ENCODE measurements at places on chromosomes 2 and 18. TPM values are rescaled to one million over a fixed set of nuclear protein-coding genes. Genes with fewer than 3 reads are reported as not detected.

DNA sequence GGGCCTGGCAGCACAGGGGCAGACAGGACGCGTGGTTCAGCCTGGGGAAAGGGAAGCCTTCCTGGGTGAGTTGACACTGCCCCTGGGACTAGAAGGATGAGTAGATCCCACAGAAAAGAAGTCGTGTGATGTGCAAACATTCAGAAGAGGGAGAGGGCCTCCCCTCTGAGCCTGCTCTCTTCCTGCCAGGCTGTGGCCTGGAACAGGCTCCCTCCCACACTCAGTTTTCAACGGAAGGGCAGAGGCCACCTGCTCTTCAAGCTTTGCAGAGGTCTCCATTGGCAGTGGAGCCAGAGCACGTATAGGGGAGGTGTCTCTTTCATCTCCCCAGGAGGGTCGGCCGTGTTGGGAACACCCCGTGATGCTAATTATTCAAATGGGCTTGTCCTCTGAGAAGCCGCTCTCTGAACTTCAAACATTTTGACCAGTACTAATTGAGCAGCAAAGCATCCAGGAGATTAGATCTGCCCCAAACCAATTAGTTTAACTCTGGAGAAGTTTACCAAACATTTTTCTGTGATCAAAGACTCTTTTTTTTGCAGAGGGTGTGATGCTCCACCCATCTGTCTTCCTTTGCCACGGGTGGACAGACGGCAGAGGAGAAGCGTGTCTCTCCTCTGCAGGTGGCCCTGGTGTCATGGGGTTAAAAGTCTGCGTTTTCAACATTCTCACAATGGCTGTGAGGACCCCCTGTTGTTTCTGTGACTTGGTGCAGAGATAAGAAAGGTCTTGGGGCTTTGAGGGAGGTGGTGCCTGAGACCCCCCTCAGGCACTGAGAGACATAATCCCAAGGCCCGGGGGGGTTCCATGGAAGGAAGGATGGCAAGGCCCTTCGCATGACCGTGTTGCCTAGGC lies 29.5 kb upstream of the ODC1 start:
- no peaks in the 10 kb centered on the region for H3K27me3 ChIP-seq
- DNase-seq, result no peak
- H3K4me3 ChIP-seq, result no peak overlapping the region
- no peaks in the 10 kb centered on the region for H3K4me1 ChIP-seq

DNA sequence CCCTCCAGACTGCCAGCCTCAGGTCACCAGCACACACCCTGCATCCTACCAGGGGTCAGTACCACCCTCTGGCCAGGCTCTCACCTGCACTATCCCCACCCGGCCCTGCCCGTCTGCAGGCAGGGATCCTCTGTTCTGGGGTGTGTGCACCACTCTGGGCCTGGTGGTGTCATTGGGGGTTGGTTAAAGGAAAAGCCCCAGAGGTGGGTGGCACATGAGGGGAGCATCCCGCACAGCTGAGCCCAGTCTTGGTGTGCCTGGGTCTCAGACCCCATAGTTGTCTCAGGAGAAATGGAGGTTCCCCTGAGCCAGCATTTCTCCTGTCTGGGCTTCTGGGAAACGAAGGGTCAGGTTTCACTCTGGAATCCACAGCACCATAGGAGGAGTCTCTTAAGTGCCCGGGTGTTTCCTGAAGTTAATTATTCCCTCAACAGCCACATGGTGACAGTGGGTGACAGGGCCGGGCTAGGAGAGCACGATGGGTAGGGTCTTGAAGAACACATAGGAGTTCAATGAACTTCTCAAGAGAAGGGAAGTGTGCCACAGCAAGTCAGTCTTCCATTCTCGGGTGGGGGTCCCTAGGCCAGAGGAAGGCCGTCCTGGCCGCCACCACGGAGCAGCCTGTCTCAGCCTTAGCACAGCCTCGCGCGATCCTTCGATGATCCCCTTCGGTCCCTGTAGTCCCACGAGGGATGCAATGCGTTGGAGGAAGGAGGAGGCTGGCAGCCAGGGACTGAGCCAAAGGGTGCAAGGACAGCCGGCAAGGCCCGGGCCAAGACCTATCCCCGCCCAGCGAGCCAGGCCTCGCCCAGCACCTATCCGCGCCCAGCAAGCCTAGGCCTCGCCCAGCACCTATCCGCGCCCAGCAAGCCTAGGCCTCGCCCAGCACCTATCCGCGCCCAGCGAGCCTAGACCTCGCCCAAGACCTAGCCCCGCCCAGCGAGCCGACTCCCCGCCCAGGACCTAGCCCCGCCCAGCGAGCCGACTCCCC lies 1.1 kb upstream of the FARP2 start:
- H3K36me3 ChIP-seq, result peaks cover 37% of the 10 kb centered on the region
- H3K4me1 ChIP-seq, result peaks cover 51% of the 10 kb centered on the region
- H3K27me3 ChIP-seq, result no peaks in the 10 kb centered on the region
- H3K4me3 ChIP-seq, result peak overlapping the region; percentile 17

DNA sequence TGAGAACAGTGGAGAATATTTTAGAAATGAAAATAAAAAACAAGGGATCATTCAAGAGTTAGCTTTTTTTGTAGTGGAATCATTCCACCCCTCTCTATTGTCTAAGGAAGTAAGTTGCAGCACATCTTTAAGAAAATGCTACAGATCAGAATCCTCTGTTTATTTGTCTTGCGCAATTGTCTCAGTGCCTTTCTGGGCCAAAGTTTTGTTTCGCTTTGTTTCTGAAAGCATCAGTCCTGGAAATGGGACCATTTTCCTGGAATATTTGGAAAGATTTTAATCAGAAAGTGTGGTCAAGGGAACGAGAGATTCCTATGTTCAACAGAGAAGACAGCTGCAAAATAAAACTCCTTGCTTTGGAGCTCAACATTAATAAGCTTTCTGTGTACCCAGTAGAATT lies 74.0 kb downstream of the NRXN1 start:
- no peak overlapping the region for H3K27ac ChIP-seq
- no peaks in the 10 kb centered on the region for H3K4me1 ChIP-seq
- DNase-seq, result no peak
- no peak overlapping the region for H3K4me3 ChIP-seq

L3MBTL4 gene
- 15.2 TPM for total RNA-seq
